ENCODE measurements at places on chromosomes 7 and 10. TPM values are rescaled to one million over a fixed set of nuclear protein-coding genes. Genes with fewer than 3 reads are reported as not detected.

FOXI2 gene
- not detected for total RNA-seq

DDC gene
- not detected for total RNA-seq

TMEM236 gene
- 0.80 TPM for total RNA-seq

NFE2L3 gene
- 52.9 TPM for total RNA-seq

NEUROG3 gene
- total RNA-seq, result not detected

TEX47 gene
- total RNA-seq, result not detected

MLXIPL gene
- total RNA-seq, result not detected

TRPV5 gene
- total RNA-seq, result not detected

CCL24 gene
- not detected for total RNA-seq

SUN3 gene
- not detected for total RNA-seq

SLC39A12 gene
- not detected for total RNA-seq

CHRM2 gene
- under 0.01 TPM for total RNA-seq

TRIM4 gene
- 25.8 TPM for total RNA-seq

GIMAP6 gene
- 89.9 TPM for total RNA-seq

MBL2 gene
- total RNA-seq, result not detected

NEUROD6 gene
- total RNA-seq, result not detected

SEMA3D gene
- total RNA-seq, result 3.2 TPM

SPACDR gene
- 3.4 TPM for total RNA-seq

PDE1C gene
- total RNA-seq, result 7.2 TPM

WDFY4 gene
- 3.5 TPM for total RNA-seq

HACD1 gene
- 19.9 TPM for total RNA-seq

THSD7A gene
- 4.0 TPM for total RNA-seq

NYAP1 gene
- 2.9 TPM for total RNA-seq

SLC13A4 gene
- total RNA-seq, result not detected

TAS2R5 gene
- 0.10 TPM for total RNA-seq

TMEM196 gene
- total RNA-seq, result not detected

PRKAR2B gene
- total RNA-seq, result 56.7 TPM

BTAF1 gene
- 14.5 TPM for total RNA-seq

TMEM213 gene
- total RNA-seq, result not detected

MDFIC gene
- 19.8 TPM for total RNA-seq

MMRN2 gene
- 199 TPM for total RNA-seq

IMPDH1 gene
- 110 TPM for total RNA-seq

ZPBP gene
- not detected for total RNA-seq

TDRD1 gene
- total RNA-seq, result not detected

DGKI gene
- 0.20 TPM for total RNA-seq

ZNF138 gene
- total RNA-seq, result 2.3 TPM
